Esophagus squamous epithelium (tissue), 5 donors: ENCODE measurements at places on chromosomes 3 and 15. TPM values are rescaled to one million over a fixed set of nuclear protein-coding genes. Genes with fewer than 3 reads are reported as not detected.

DNASE1L3 gene
- total RNA-seq = 12.1 TPM

DNA sequence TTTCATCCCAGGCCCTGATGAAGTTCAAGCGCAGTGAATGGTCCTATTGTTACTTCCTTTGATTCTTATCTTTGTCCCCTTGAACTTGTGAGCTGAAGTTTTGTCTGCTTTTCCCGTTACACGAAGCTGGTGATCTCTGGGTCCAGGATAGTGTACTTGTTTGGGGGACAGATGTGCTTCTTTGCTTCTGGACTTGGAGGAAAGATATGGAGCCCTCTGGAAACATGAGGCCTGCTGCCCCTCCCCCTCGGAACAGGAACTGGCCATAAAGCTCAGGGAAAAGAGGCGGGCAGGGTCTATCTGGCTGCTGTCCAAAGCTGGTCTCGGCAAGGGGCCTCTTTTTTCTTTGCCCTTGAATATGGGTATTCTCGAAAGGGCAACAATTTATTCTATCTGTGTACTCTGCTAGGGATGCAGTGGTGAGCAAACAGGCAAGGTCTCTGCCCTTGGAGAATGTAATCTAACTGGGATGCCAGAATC is 47.6 kb downstream of the IDH2 start:
- no peak for DNase-seq

GRCh38 chr15:45026651-45027190 is 3.7 kb downstream of the SORD start:
- no peak for DNase-seq

CCDC71 gene
- 17.0 TPM for total RNA-seq

- DNase-seq = no peak
These were observed 333.9 kb upstream of the ARPP21 start for GRCh38 chr3:35305406-35305805.

DNA sequence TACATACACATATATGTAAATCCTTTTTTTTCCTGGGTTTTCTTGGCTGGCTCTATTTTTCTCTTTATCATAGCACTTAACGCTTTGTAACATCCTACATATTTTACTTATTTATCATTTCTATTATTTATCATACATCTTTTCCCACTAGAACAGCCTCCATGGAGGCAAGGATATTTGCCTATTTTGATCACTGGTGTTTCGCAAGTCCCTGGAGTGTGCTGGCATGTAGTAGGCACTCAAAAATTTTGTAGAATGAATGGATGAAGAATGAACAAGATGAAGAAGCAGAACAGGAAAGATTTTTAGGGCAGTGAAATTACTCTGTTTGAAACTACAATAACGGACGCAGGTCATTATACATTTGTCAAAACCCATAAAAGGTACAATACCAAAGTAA is 83.0 kb upstream of the PTX3 start:
- no peak for DNase-seq

DNA sequence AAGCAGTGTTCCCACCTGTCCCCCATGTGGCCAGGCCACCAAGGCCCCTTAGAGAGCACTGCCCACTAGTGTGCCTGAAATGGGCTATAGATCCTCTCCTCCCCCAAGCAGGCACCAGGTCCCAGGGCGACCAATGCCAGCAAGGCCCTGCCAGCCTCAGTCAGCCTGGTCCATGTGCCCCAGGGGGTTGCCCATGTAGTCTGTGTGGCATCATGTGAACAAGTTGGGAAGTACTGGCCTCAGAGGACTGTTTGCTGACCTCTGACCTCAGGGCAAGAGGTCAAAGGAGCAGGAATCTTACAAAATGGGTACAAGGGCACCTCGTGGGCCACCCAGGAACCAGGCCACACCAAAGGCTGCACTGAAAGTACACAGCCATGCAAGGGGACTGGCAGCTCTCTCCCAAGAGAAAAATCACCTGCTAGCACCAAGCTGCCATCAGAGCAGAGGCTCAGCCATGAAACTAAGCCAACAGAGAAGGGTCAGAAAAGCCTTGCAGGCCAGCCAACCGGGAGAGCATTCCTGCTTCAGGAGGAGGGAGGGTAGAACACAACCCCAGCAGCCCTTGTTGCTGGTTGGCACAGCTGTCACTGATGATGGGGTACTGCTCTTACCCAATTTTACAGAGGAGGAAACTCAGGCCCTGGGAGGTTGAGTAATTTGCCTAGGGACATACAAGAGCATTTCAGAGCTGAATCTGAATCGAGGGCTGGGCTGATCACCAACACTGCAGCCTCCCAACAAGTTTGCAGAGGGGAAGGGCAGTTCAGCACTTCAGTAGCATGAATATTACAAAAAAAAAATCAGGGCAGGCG is 5.2 kb upstream of the FURIN start:
- DNase-seq = no peak

ETV5 gene
- 5.7 TPM for total RNA-seq

PIGZ gene
- total RNA-seq = 7.4 TPM

DNA sequence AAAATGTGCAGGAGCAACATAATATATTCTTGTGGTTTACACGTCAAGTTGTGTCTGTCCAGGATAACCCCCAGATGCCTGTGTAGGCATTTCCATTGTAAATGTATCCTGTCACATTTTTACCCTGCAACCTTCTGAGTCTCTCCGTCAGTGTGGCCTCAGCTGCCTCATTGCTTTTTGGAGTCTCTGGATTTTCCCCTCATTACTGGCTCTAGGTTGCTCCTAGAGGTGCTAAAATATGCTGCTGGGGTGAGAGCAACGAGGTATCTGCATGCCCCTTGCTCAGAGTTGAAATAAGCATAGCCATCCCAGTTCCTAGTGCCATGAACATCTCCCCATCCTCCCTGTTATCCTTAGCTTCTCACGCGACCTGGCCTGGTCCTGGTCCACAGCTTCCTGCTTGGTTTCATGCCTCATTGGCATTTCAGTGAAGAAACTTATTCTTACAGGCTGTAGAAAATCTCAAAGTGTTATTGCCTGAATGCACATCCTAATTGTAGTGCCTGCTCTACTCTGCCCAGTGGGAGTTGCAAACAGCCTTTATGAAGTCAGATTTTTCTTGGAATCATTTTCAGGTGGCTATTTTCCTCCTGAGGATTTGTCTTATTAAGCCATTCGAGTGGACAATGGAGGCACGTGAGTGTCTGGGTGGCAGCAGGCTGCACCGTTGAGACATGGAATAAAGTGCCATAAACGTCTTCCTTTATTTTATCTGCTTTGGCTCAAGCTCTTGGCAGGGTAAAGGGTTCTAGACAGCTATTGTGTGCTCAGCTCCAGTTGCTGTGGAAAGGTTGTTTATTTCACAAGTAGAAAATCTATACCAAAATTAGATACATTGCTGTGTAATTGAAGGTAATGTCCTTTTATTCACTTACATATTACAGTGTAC is 33.2 kb downstream of the OXNAD1 start:
- DNase-seq = no peak

- DNase-seq = no peak
These were observed 41.2 kb downstream of the PTPN23 start for GRCh38 chr3:47421741-47422649.

ASB14 gene
- not detected for total RNA-seq

DNA sequence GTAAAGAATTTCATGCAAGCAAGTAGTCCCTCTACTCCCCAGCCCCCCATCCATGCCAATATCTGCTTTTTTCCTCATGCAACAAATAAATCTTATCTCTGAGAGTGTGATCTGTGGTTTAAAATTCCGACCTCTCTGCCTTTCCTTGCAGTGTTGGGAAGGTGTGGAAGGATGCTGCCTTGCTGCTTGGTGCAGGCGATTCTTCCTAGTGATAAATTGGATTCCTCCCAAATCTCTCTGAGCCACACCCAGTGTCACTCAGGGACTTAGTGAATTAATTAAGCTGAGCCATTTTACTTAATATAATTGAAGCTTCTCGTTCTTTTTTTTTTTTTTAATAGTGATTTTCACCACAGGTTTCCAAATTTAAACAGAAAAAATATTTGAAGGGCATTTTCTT is 3.4 kb downstream of the GAP43 start:
- no peak for DNase-seq

DNA sequence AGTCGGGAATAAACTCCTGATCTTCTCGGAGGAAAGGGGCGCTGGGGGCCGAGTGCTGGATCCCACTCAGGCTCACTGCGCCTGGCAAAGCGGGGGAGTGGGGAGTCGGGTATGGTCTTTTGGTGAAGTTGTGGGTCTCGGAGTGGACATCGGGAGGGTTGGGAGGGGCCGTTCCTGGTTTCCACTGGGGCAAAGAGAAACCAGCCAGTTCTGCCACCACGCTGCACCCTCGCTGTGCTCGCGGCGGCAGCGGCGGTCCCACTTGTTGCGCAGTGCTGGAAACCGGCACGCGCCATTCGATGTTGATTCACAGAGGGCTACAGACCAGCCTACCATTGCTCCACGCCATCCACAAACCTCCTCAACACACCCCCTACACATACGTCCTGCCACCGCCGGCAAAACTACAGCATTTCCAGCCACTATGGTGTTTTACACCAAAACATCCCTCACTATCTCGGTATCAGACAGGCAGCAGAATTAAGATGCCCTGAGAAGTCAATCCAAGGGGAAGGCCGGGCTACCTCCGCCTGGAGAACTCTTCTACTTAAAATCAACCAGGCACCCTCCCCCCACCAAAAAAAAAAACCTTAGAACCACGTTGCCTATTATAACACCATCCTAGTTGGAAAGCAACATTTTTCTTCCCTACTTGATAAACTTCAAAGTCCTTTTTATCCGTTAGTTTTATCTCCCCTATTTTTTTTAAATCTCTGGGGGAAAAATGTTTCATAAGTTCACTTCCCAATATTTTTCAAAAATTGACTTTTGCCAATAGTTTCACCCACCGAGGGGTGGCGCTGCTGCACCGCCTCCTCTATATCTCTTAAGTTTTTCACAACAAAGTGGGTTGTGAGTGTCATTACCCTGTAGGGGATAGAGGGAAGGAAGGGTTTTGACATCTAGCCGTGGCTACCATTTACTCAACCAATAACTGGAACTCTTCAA is 3.6 kb downstream of the BCL6 start:
- no peak for DNase-seq

DNA sequence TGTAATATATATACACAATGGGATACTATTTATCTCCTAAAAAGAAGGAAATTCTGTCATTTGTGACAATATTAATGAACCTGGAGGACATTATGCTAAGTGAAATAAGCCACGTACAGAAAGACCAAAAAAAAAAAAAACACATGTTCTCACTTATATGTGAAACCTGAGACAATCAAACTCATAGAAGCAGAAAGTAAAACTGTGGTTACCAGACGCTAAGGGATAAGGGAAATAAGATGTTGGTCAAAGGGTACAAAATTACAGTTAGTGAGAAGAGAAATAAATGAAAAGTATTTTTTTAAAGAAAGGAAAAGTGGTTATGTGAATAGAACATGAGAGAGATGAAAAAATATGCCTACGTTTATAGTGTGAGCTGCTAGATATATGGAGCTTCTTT is 101.1 kb downstream of the CPNE4 start:
- DNase-seq = no peak

DNA sequence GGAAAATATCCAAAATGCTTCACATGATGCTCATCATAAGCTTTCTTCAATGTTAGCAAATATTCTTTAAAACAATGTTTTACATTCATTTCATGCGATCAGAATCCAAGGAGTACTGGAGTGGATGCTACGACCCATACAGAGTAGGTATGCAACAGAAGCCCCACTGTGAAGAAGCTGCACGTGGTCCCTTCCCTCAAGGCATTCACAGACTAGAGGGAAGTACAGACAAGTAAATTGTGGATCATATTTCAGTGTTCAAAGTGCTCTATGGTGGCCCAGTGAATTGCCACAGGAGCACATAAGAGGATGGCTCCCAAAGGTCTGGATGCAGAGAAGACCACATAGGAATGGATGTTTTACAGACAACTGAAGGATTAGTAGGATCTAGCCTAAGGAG is 789.9 kb downstream of the IGSF11 start:
- no peak for DNase-seq

- no peak for DNase-seq
These were observed 150.3 kb upstream of the SOX2 start for GRCh38 chr3:181561139-181562031.

- DNase-seq = no peak
These were observed 619.9 kb upstream of the SUCLG2 start for GRCh38 chr3:68274286-68274685.

DNA sequence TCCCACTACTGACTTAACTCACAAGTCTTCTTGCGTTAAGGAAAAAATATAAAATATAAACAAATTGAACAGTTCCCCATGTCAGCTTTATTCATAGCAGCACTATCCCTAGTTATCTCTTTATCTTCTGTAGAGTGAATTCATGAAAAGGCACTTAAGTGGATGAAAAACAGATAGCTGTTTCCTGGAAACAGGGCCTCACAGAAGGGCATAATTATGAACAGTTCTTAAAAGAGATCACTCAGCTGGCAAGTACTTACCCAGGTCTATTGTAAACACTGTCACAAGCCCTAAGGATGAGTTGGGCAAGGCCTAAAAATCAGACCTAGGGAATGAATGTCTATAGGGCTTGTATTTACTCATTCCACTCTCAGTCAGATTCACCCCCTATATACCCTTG is 10.7 kb downstream of the MB21D2 start:
- DNase-seq = no peak

DNA sequence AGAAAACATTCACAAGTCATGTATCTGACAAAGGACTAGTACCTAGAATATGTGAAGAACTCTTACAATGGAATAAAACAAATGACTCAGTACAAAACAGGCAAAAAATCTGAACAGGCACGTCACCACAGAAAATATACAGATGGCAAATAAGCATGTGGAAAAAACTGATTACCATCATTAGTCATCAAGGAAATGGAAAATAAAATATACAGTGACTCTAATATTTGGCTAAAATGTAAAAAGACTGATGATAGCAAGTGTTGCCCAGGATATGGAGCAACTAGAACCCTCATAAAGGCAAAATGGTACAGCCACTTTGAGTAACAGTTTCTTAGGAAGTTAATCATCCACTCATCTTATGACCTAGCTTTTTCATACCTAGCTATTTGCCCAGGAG is 95.8 kb upstream of the ABHD17C start:
- no peak for DNase-seq

GRCh38 chr3:25585361-25586166 is 79.1 kb downstream of the TOP2B start:
- DNase-seq = no peak

SCG3 gene
- total RNA-seq = not detected

CLRN1 gene
- not detected for total RNA-seq

GNAT1 gene
- not detected for total RNA-seq

DNA sequence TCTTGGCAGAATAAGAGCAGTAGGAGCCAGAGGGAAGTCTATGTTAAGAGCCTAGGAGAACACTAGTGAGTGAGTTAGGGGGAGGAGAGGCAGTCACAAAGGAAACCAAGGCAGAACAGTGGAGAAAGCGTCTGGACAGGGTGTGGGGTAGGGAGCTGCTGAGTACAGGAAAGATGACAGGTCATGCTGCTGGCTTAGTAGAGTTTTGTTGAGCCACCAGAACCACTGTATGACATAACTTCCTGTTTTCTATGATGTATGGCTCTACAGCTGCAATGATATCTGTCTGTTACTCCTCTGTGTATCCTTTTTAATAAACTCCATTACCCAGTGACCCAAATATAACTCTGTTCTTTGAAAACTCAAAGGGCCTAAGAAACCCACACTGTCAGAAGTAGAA is 10.6 kb upstream of the STT3B start:
- no peak for DNase-seq

PLA2G4E gene
- total RNA-seq = 8.7 TPM
